Occipital lobe (tissue), 3 donors: ENCODE measurements at places on chromosomes 2 and 18.

GRCh38 chr2:24343225-24343882, 17.0 kb downstream of the ITSN2 start:
- no peak for DNase-seq

DNA sequence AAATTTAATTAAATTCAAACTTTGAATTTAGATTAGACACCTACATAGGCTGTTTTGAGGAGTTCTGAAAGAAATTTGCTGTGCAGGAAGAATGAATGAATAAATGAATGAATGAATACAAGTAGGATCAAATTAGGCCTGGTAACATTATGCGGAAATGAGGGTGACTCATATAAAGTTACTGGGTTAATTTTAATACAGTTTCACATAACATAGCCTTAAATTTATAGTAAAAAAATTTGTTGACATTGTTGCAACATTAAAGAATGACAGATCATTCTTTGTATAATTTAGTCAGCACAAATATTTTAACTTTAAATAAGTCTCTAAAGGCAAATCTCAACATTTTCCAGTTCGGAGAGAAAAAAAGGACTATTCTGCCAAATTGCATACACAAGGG, 1293.1 kb upstream of the SLC39A10 start:
- DNase-seq = no peak

- no peak for DNase-seq
Measured at GRCh38 chr18:61784834-61785233, 108.0 kb downstream of the RNF152 start.

GRCh38 chr2:149278161-149278871, 52.1 kb upstream of the LYPD6 start:
- DNase-seq = no peak

GRCh38 chr18:58298251-58299134, 254.5 kb downstream of the NEDD4L start:
- DNase-seq = no peak

GRCh38 chr2:61811821-61812220, 42.0 kb downstream of the FAM161A start:
- no peak for DNase-seq

DNA sequence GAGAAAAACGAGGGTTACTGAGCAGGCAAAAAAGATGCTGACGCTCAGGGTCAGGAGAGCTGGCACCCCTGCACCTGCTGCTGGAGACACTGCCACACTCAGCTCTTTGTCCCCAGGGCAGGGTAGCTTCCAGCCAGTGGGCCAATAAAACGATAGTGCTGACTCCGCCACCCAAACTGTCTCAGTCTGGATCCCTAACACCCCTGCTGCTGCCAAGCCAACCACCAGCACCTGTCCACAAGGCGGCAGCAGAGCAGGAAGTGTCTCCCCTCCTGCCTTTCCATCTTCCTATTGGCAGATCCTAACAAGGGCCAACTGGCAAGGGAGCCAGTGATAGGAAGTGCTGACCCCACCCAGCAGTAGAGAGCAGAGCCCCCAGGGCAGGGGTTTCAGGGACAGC, 531.5 kb upstream of the SALL3 start:
- no peak for DNase-seq

GRCh38 chr2:98883780-98884211, 52.2 kb downstream of the CRACDL start:
- peak; percentile 62 for DNase-seq

DNA sequence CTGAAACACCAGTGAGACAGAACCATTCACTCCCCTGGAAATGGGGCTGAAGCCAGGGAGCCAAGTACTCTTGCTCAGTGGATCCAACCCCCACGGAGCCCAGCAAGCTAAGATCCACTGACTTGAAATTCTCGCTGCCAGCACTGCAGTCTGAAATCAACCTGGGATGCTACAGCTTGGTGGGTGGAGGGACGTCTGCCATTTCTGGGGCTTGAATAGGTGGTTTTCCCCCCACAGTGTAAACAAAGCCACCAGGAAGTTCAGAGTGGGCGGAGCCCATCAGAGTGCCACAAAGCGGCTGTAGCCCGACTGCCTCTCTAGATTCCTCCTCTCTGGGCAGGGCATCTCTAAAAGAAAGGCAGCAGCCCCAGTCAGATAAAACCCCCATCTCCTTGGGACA, 292.8 kb downstream of the LNPK start:
- DNase-seq = no peak

GRCh38 chr2:59342166-59342565, 1101.0 kb upstream of the FANCL start:
- no peak for DNase-seq

GRCh38 chr2:21228041-21228895, 104.5 kb downstream of the TDRD15 start:
- DNase-seq = no peak

GRCh38 chr2:53969285-53969967, 1.4 kb downstream of the PSME4 start:
- no peak for DNase-seq

DNA sequence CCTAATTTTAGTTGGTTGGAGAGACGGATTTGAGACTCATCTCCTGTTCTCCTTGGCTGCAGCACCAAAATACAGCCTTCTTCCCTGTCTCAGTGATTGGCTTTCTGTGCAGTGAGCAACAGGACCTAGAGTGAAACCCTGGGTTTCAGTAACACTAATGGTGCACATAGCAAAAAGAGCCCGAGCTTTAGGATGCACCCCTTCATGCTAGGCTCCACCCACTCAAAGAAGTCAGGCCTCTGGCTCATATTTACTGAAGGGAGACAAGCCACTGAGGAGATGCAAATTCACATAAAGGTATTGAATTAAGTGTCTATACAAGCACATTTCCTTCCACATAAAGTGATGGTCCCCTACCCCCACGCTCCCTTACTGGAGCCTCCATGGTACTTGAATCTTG, 131.9 kb upstream of the CHAC2 start:
- DNase-seq = no peak

DNA sequence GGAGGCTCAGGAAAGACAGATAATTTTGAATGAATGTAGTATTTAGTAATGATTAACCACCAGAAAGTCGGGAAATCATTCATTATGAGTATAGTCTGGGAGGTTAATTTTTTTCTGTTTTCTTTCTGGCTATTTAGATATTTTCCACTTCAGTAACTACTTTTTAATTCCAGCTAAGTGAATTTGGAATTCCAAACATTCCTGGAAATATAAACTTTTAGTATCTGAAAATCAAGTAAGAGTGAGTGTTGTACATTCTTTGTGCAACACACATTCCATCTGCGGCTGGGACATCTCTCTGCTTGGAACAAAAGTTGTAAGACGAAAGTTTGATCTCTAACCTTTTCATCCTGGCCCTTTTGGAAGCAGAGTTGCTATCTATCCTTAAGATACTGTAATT, 275.7 kb upstream of the SPRED2 start:
- no peak for DNase-seq

GRCh38 chr2:39476524-39476923, 39.4 kb upstream of the MAP4K3 start:
- no peak for DNase-seq

DNA sequence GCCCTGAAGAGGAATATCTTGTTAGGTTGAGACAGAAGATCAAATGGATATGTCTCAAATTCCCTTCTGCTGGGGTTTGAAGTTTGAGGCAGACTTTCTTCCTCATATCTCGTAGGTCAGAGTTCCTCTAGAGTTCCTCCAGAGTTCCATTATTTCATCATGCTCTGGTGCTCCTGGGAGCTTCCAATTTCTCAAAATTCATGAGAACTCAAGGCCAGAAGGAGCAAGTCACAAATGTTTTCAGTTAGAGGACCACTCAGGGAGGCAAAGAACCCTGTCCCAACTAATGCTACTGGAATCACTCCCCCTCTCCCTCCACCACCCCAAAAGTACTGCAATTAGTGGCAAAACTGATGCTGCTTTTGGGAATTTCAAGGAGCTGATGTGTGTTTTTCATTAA, 115.7 kb upstream of the RBMS1 start:
- DNase-seq = no peak

DNA sequence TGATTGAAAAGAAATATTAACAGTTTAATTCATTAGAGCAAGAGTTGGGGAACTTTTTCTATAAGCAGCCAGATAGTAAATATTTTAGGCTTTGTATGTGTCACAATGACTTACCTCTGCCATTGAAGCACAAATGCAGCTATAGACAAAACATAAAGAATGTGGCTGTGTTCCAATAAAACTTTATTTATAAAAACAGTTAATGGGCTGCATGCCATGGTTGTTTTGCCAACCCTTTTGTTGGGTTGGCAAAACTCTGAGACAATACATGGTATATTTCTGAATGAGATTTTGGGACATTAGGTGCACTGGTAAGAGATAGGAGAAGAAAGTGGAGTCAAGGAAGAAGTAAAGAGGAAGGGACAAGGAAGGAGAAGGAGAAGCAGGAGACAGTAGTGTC, 61.8 kb upstream of the CERS6 start:
- no peak for DNase-seq

DNA sequence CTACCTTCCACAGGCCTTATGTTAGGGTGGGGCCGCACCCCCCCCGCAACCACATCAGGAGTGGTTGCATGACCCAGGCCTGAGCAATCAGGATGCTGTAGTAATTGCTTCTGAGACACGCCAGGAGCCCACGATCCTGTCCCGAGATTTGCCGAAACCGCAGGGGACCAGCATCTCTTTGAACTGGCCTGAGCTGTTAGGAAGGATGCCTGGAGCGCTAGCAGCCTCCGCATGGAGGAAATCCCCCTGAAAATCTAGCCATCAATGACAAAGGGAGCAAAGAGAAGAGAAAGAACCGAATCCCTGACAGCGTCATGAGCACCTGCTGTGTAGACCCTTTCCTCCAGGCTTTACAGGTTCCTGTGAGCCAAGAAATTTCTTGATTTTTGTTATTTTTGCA, 8.7 kb upstream of the TEX44 start:
- no peak for DNase-seq

- peak; percentile 81 for DNase-seq
Measured at GRCh38 chr18:48859311-48860268, 91.2 kb downstream of the SMAD7 start.

- no peak for DNase-seq
Measured at GRCh38 chr18:44856157-44856556, 175.5 kb downstream of the SETBP1 start.

- no peak for DNase-seq
Measured at GRCh38 chr2:70965506-70965905, 12.9 kb upstream of the ANKRD53 start.

DNA sequence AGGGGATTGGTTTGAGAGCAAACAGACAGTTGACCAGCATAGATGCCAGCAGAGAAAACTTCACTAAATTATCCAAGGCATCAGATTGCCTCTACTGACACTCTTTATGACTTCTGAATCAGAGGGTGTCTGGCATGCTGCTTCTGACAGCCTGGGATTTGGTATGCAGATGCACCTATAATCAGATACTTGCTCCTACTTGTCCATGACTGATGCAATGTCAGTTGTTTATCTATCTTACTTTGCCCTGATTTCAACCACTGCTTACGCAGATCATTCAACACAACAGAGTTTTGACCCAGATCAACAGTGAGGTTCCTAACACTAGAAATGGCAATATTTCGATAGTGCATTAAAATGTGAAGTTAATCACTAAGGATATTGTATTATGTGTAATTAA, 22.6 kb upstream of the CALCRL start:
- no peak for DNase-seq

GRCh38 chr2:143835481-143835880, 684.4 kb downstream of the ZEB2 start:
- DNase-seq = no peak

DNA sequence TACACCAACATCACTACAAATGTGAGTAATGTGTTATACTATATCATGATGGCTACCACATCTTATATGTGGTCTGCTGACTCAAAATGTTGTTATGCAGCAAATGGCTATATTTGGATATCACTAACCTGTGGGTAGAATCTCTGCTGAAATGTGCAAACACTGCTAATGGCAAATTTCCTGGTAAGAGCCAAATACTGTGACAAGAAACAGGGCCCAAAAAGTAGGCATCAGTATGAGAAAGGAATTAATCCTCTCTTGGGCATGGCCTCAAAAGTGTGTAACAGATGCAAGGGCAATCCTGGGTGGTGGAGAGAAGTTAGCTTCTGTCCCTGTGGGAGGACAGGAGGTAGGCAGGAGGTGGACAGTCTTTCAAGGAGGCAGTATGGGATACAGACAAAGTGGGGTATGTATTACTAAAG, 13.3 kb downstream of the ATF2 start:
- no peak for DNase-seq

DNA sequence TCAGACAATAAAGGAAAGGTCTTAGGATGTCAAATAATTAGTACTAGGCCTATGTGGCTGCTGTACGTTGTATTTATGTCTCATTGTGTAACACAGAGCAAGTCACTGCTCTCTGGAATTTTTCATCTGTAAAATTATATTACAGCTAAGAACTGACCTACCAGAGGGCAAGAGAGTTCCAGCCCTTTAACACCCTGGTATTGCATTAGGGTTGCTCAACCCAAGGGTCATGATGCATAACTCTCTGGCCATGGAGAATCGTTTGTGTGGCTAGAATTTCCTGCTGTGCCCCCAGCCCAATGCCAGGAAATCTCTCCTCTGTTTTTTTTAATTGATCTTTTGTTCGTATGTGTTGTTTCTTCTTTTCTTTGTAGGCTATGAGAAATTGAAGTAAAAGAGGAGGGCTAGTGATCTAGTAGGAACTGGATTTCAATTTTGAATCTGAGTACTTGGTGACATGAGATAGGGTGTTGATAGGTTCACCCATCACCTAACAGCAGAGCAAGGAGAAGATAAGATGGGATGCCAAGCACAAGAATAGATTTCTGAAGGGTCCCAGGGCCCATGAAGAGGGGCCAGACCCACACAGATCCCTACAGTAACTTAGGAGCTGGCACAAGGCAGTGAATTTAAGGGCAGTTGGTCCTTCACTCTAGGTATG, 571.2 kb upstream of the TNP1 start:
- DNase-seq = no peak

DNA sequence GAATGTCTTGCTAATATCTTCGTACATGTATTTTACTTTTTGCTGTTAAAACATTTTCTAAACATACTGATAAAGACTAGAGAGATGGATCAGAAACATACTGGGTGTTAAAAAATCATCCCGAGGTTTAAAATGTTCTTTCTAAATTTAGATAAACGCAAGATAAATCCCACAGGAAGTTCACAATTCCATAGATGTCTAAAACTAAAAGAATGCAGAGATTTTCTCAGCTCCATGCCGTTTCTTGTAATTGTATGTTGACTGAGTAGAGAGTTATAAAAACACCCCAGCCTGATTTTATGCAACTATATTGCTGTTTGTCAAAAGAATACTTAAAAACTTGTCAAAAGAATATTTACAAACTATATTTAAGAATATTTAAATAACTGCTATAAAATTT, 455.7 kb downstream of the ARHGAP15 start:
- no peak for DNase-seq

- no peak for DNase-seq
Measured at GRCh38 chr2:86400321-86400720, 40.9 kb upstream of the KDM3A start.

DNA sequence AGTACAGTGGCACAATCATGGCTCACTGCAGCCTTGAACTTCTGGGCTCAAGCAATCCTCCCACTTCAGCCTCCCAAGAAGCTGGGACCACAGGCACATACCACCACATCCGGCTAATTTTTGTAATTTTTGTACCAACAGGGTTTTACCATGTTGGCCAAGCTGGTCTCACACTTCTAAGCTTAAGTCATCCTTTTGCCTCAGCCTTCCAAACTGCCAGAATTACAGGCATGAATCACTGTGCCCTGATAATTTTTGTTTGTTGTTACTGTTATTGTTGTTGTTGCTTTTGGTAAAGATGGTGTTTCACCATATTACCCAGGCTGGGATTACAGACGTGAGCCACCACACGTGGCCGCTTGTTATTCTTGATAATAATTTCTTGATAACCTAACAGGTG, 10.5 kb upstream of the COBLL1 start:
- no peak for DNase-seq
